ENCODE measurements at places on chromosomes 1 and 21.

- DNase-seq: no peak
These were observed 36.5 kb downstream of the LRRIQ3 start for GRCh38 chr1:74161497-74161896.

DNA sequence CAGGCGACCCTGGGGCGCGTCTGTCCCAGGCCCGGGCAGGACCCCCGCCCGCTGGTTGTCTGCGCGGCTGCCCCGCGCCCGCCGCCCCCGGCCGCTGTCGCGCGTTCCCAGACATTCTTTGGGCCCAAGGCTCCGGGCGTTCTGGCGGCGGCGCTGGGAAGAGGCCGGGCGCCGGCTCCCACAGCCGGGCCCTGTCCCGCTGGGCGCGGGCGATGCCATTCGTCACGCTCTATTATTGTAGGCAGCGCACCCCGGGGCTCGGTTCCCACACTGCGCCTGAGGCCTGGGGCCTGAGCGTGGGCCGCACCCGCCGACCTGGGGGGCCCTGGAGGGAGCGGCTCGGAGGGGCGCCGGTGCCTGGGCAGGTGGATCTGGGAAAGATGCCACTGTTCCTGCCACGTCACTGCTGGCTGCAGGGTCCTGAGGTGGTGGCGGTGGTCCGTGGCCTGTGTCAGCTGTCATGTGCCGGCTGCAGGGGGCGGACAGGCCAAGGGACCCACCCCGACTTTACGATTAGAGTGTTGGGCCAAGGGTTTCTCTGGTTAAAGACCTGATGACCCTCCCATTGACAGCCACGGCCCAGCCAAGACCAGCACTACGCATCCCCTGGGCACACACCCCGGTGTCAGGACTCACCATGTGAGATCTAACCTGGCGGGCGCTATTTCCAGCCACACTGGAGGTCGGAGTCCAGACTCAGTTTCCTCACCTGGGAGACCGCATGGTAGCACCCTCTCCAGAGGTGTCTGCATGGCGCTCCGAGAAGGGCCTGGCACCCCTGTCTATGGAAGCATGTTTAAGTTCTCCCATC lies 55.1 kb upstream of the ADARB1 start:
- no peak for DNase-seq

DNA sequence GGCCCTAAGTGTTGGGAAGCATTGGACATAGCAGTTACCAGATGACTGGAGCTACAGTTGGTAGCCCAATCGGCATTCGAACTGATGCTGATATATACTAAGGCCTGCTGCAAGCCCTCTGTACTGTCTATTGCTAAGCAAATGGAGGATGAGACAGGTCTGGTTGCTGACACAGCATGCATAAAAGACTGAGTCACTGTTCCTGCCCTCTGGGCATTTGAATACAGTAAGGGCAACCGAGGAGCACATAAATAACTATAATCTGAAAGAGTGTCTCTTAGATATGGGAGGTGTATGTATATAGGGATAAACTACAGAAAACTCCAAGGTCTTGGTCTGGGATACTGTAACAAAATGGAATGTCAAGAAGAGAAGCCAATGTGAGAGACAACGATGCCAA lies 16.8 kb upstream of the MARK1 start:
- DNase-seq: no peak

DNA sequence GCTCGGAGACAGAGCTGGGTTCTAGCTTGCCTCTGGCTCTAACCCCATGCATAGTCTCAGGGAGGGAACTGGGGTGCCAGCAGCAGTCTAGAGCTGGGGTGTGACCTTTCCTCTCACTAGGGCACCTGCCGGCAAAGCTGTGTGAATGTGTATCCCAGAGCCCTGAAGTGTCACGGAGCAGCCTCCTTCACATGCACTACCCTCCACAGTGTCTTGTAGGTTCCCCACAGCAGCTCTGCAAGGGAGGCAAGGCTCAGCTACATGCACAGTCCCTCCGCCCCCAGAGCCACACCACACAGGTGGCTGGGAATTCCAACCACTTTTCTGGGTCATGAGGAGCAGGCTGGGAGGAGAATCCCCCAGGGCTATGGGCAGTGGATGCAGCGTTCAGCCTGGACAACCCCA lies 7.7 kb upstream of the HPCA start:
- DNase-seq: no peak

GRCh38 chr1:115539061-115539460 lies 102.7 kb upstream of the VANGL1 start:
- no peak for DNase-seq

- DNase-seq: peak; percentile 27
These were observed 83.4 kb downstream of the LYST start for GRCh38 chr1:235783148-235783776.
